B cell (primary cell): ENCODE measurements at places on chromosomes 3 and 15. TPM values are rescaled to one million over a fixed set of nuclear protein-coding genes. Genes with fewer than 3 reads are reported as not detected.

DNA sequence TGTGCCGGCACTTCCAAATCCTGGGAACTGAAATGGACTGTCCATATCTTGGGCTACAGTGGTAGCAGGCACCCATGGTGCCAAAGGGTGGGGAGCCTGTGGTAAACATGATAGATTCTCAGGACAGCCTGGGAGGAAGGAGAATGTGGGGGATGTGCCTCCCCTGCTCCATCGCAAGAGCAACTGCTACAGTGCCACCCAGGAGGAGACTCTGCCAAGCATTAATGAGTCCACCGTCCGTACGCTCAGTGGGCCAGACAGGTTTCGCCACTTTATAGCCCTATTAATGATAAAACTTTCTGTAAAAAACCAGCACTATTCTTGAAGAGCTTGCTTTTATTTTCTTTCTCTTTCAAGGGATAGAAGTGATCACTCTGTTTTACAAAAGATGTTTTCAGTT is 75.2 kb downstream of the FMN1 start:
- H3K4me3 ChIP-seq = no peak overlapping the region
- H3K27ac ChIP-seq = no peak overlapping the region
- H3K27me3 ChIP-seq = no peaks in the 10 kb centered on the region
- H3K36me3 ChIP-seq = no peaks in the 10 kb centered on the region
- H3K4me1 ChIP-seq = no peaks in the 10 kb centered on the region

DNA sequence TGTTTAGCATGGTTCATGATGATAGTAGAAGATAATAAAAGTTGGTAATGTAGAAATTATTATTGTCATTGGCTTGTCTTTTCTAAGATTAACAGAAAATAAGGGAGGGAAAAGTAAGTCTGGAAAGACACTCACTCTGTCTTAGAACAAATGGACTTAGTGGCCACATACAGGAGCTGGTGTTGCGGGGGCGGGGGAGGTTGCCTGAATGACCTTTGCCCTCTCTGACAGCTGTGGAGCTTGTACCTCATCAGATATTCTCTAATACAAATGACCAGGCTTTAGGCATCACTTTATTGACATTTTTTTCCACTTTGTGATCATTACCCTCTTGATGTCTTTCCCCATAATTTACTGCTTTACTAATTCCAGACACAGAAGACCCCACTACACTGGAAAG is 5.9 kb downstream of the TAGLN3 start:
- H3K4me3 ChIP-seq = no peak overlapping the region
- H3K27ac ChIP-seq = no peak overlapping the region
- no peak for DNase-seq

DNA sequence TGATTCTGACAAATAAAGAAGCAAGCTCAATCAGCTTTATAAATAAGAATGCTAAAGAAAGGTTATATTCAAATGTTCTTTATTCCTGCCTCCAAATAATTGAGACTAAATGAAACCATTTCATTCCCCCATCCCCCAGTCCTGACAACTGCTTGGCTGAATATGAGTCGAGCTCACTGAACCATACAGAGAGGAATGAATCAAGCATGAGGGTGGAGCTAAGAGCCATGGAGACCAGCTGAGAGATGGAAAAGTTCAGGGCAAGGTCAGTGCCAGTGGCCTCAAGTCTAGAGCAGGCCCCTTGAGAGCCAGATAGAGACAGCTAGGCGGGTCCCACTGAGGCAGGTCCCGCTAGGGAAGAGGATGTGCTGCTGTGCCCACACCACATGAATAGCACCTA is 188.7 kb upstream of the EIF1B start:
- no peaks in the 10 kb centered on the region for H3K36me3 ChIP-seq
- H3K4me3 ChIP-seq = no peak overlapping the region
- no peaks in the 10 kb centered on the region for H3K27me3 ChIP-seq
- no peak overlapping the region for H3K27ac ChIP-seq
- H3K4me1 ChIP-seq = no peaks in the 10 kb centered on the region
- no peak for DNase-seq

DNA sequence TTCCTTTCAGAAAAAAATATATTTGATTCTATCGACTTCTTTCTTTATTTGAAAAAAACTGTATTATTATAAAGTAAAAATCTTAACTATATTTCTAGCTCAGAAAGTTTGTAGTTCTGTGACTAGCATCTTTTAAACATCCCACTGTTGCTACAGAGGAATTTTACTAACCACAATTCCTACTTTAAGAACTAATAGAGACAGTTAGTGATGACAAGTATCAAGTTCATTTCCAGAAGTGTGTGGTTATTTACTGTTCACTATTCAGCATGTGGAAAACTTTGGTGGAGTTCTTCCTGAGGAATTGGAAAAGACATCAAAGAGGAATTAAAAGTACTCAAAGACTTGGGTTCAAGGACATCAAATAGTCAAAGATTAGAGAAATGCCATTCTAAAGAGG is 524.1 kb upstream of the CBLB start:
- no peaks in the 10 kb centered on the region for H3K27me3 ChIP-seq
- no peak for DNase-seq
- no peaks in the 10 kb centered on the region for H3K36me3 ChIP-seq
- peaks cover 3% of the 10 kb centered on the region for H3K4me1 ChIP-seq
- no peak overlapping the region for H3K27ac ChIP-seq

DNA sequence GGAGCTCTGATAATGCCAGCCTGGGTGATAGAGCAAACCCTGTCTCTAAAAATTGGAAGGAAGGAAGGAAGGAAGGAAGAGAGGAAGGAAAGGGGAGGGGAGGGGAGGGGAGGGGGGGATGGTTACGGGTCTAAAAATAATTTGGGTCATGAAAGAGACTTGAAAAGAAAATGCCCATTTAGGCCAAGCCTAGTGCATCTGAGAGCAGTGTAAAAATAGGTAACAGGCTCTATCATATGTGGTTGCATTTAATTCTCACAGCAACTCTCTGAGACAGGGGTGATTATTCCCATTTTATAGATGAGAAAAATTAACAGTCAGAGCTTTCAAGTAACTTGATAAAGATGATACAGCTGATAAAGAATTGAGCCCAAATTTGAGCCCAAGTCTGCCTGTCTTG is 3.6 kb upstream of the ECE2 start:
- peaks cover 9% of the 10 kb centered on the region for H3K27me3 ChIP-seq
- DNase-seq = no peak
- H3K4me3 ChIP-seq = no peak overlapping the region
- no peaks in the 10 kb centered on the region for H3K4me1 ChIP-seq
- H3K27ac ChIP-seq = no peak overlapping the region

DNA sequence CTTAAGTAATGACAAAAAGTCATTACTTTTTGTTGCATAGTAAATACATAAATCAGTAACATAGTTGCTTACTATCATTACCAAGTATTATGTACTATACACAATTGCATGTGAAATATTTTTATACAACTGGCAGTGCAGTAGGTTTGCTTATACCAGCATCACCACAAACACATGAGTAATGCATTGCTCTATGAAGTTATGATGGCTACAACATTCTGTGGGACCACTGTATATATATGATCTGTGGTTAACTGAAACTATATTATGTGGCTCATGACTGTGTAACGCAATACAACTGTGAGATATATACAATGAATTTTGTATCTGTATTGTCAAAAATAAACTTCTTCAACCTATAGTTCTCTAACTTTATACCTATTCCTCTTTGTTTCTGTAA is 113.7 kb upstream of the RBMS3 start:
- H3K4me3 ChIP-seq = no peak overlapping the region
- H3K27me3 ChIP-seq = no peaks in the 10 kb centered on the region
- no peak overlapping the region for H3K27ac ChIP-seq
- DNase-seq = no peak
- peaks cover 5% of the 10 kb centered on the region for H3K4me1 ChIP-seq

Gene MASP1
- polyA plus RNA-seq = not detected in 2 replicates

Gene LRRC31
- not detected in 2 replicates for polyA plus RNA-seq
